ENCODE measurements at places on chromosomes 12 and 14.

- DNase-seq: no peak
These were observed 31.1 kb downstream of the PLEKHH1 start for GRCh38 chr14:67564236-67564635.

DNA sequence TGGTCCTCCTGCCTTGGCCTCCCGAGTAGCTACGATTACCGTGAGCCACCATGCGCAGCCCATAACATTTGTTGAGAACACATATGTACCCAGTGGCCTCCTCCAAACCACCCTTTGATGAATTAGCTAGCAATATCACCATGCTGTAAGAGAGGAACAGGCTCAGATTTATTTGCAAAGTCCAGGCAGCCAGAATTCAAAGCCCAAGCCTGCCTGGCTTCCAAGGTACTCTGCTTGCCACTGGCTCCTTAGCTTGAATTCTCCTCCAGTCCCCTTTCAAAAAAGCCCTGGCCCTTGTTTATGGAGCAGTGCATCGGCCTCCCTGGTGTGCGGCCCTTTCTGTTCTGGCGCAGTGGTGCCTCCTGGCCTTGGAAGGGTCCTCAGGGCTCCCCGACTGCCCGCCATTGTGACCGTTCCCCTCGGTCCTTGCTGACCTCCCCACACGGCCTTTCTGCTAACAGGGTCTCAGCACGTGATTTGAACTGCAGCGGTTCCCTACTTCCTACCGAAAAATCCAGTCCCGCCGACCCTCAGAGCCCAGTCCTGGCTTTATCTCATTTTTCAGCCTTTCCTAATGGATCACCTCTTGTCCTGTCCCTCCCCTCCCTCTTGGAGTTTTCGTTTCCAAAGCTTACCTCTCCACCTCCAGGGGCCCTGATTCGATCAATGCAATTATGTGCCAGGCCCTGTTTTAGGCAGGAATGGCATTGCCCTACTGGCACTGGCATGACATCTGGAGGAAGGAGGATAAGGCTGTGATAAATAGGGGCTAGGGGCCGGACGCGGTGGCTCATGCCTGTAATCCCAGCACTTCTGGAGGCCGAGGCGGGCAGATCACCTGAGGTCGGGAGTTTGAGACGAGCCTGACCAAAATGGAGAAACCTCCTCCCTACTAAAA lies 22.0 kb downstream of the SLC25A29 start:
- peak; percentile 23 for DNase-seq

GRCh38 chr12:108173892-108174291 lies 44.8 kb downstream of the WSCD2 start:
- no peak for DNase-seq

- DNase-seq: no peak
These were observed 29.1 kb downstream of the NGB start for GRCh38 chr14:77241955-77242354.

GRCh38 chr12:71655907-71656306 lies 7.7 kb downstream of the ZFC3H1 start:
- no peak for DNase-seq

DNA sequence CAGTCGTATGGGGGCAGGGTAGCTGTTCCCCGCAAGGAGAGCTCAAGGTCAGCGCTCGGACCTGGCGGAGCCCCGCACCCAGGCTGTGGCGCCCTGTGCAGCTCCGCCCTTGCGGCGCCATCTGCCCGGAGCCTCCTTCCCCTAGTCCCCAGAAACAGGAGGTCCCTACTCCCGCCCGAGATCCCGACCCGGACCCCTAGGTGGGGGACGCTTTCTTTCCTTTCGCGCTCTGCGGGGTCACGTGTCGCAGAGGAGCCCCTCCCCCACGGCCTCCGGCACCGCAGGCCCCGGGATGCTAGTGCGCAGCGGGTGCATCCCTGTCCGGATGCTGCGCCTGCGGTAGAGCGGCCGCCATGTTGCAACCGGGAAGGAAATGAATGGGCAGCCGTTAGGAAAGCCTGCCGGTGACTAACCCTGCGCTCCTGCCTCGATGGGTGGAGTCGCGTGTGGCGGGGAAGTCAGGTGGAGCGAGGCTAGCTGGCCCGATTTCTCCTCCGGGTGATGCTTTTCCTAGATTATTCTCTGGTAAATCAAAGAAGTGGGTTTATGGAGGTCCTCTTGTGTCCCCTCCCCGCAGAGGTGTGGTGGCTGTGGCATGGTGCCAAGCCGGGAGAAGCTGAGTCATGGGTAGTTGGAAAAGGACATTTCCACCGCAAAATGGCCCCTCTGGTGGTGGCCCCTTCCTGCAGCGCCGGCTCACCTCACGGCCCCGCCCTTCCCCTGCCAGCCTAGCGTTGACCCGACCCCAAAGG lies 804 bp downstream of the GAPDH start:
- DNase-seq: peak; percentile 90

- peak; percentile 41 for DNase-seq
These were observed 1061.8 kb downstream of the BCL11B start for GRCh38 chr14:98210045-98210672.

GRCh38 chr14:99231161-99231849 lies 40.7 kb downstream of the BCL11B start:
- DNase-seq: no peak

DNA sequence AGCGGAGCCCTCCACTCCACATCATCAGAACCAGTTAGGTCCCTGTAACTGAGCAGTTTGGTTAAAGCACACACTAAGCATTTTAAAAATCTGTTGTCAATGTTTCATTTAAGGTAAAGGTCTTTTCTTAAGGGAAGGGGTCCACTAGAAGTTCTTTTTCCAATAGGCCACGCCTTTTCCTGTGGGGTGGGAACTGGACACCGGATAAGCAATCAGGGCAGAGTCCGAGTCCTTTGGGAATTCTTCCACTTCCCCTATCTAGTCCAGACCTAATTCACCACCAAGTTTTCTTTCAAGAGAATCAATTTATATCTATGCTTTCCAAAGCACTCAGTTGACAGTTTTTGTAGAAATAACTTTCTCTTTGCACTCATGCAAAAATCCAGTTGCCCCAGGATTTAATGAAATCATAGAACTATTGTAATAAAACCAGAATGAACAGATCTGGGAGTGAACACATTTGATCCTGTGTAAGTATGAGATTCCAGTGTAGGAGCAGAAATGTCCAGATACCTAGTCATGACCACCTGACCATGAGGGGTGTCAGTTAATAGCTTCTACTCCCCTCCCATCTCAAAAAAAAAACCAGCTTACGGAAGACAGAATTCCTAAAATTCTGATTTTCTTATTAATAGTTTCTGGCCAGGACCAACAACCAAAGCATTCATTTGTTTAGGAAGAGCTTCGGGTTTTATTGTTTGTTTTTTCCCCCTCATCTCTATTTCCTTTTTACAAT lies 11.7 kb downstream of the VPS37B start:
- DNase-seq: no peak

DNA sequence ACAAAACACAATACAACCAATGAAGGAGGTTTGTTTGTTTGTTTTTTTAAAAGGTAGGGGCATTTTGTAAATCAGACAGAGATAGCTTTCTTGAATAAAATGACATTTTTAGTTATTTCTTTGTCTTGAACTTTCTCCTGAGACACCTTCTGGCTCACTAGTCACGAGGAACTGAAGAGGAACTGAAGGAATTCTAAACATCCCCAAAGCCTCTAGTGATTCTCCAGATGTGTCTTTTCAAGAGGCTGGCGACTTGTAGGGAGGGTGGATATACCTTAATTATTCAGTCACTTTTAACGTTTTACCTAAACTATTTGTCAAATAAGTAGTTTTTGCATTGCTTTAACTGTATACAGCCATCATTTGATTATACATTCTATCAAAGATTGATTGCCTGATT lies 211.2 kb upstream of the LRIG3 start:
- no peak for DNase-seq

GRCh38 chr12:54379398-54380201 lies 4.9 kb downstream of the ZNF385A start:
- peak; percentile 95 for DNase-seq

- DNase-seq: no peak
These were observed 28.7 kb downstream of the TRAF3 start for GRCh38 chr14:102805941-102806340.

DNA sequence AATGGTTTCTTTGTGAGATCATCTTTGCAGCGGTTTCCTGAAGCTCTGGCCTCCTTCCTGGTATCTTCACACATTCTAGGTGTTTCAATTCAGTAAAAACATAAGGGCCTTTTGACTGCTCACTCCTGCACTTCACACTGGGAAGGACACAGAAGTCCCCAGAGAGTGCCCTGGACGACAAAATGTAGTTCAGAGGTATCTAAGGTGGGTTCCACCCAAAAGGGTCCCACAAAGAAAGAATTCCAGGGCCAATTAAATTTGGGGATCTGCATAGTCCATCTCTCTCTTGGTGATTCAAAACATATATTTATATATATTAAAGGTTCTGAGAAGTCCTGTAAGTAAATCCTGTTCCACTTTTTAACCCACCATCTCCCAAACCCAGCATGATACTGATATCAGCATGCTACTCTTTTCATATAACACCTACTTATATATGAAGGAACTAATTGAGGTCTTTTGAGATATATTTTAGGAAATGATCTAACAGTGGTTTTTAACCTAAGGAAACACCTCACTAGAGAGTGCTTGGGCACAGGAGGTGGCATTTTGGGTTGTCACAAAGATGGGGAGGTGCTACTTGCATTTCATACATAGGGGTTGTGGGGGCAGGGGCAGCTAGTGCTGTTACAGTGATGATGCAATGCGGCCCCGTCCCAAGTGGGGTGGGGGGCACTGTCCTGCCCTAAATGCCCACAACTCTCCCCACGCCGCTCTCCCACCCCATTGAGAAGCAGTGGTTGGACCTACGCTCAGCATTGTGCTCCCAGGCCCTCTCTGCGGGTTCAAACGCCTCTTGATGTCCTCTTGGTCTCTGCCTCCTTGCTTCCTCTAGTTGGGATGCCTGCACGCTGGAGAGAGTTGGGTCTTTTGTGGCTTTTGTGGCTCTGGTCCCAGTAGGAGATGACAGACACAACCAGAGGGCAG lies 109.4 kb downstream of the ARF6 start:
- peak; percentile 45 for DNase-seq

DNA sequence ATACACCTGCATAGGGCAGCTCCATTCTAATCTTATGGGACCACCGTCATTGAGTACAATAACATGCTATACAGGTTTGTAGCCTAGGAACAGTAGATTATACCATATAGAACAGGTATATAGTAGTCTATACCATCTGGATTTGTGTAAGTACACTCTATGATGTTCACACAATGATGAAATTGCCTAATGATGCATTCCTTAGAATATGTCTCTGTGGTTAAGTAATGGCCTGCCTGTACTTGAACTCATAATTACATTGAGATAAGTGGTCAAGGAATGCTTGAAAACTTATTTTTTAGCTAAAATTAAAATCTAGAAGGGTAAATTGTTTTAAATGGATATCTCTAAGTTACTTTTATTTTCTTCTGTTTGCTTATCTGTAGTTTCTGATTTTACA lies 152.7 kb downstream of the SRGAP1 start:
- no peak for DNase-seq

DNA sequence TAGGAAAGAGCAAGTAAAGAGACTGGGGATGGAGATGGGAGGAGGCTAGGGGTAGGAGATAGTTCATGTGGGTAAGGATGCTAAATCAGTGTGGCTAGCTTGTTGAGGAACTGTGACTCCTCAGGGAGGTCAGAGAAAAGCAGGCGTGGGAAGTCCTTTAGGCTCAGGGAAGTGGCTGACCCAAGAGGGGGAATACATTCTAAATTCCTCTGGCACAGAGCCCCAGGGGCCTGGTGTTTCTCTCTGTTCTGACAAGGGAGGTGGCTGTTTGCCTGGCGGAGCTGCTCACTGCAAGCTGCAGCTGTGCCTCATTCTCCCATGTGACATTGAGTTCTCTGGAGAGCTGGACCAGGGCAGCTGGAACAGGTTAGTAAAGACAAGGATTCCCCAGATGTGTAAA lies 152.2 kb upstream of the SLC38A2 start:
- DNase-seq: no peak

- peak; percentile 79 for DNase-seq
These were observed 550 bp downstream of the TEAD4 start for GRCh38 chr12:2959505-2960389.

GRCh38 chr14:93049315-93049714 lies 66.4 kb downstream of the ITPK1 start:
- peak; percentile 34 for DNase-seq

- no peak for DNase-seq
These were observed 423.0 kb downstream of the DIO2 start for GRCh38 chr14:79788346-79788745.
